AML-193 (cell line): ENCODE measurements at places on chromosomes 7 and 10.

- no peak for DNase-seq
Measured at GRCh38 chr10:79985481-79986072, 36.7 kb upstream of the SFTPD start.

DNA sequence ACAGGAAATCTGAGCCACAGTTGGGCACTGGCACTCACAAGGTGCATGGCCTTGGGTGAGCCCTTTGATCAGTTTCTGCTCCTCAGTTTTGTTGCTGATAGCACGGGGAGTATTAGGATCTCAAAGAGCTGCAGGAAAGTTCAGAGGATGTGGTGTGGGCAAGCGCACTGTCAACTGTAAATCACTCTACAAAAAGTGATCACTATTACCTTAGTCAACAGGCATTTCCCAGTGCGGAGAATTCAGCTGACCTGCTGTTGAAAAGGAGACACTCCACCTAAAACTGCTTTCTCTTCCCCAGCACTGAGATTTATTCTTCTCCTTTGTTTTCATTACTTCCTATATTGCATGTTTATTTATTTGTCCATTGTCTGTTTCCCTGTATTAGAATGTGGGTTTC, 331.0 kb downstream of the PRPF18 start:
- no peak for DNase-seq

DNA sequence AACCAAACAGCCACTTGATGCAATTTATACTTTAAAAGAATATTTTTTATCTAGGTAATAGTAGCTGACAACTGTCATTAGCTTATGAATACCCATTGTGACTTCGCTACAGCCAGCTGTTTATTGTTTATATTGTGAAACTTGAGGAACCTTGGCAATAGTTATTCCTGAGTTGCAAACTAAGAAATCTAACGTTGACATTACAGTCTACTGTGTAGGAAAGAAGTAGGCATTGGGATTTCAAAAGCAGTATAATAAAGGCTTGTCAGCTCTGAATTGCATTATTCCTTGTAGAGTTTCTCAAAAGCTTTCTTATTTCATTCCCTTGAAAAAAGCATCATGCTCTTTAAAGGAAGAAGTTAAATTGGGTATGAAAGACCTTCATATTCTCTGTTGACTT, 42.7 kb upstream of the OIT3 start:
- no peak for DNase-seq

DNA sequence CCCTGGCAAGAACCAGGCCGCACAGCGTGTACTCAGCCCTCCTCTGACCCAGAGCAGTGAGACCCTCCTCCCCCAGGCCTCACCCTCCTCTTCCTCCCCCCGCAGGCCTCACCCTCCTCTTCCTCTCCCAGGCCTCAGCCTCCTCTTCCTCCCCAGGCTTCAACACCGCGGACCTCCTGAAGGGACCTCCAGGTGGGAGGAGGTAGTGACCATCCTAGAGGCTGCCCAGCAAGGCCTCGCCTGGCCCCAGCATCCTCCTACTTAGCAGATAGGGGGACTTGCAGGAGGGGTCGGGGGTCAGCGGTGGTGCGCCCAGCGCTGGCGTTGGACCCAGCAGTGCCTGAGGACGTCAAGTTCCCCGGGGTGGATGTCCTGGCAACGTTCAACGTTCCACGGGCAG, 270.8 kb downstream of the ELFN1 start:
- no peak for DNase-seq

DNA sequence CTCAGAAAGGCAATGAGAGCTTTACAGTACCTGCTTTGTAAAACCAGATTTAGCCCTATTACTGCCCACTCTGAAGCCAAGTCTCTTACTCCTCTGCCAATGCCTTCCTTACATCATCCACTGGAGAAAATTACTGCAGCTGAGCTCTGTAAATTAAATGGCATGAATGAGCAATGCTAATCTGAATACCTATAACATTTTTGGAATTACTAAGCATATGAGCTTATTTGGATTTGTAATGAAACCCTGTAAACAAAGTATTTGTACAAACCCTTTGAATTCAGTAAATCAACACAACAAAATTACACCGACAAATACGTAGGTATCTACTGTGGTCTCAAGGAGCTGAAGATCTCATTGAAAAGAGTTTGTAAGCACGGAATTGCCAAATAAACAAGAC, 12.1 kb upstream of the CCNY start:
- no peak for DNase-seq

DNA sequence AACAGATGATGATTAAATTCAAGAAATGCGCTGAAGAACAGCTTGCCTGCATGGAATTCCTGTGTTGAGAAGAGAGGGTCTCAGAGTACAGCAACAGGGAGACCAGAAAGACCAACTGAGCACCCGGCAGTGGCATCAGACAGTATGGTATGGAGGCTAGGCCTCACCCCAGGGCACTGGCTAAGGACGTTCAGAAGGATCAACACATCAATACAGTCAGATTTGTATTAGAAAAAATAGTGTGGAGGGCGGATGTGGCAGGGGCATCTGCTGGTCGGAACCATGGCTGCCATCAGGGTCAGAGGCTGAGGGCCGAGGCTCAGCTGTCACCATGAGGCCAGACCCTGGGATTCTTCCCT, 142.1 kb downstream of the ADARB2 start:
- no peak for DNase-seq
